ENCODE measurements at places on chromosomes 6 and 20. TPM values are rescaled to one million over a fixed set of nuclear protein-coding genes. Genes with fewer than 3 reads are reported as not detected.
A peak's percentile ranks its signal among the peaks of the same experiment; 100 is the strongest.

GRCh38 chr6:54801669-54802068 is 44.9 kb upstream of the FAM83B start:
- peaks cover 17% of the 10 kb centered on the region for H3K4me1 ChIP-seq
- H3K27ac ChIP-seq, result no peak overlapping the region
- no peak for DNase-seq
- H3K4me3 ChIP-seq, result no peak overlapping the region
- H3K36me3 ChIP-seq, result peaks cover 9% of the 10 kb centered on the region
- H3K27me3 ChIP-seq, result no peaks in the 10 kb centered on the region

DNA sequence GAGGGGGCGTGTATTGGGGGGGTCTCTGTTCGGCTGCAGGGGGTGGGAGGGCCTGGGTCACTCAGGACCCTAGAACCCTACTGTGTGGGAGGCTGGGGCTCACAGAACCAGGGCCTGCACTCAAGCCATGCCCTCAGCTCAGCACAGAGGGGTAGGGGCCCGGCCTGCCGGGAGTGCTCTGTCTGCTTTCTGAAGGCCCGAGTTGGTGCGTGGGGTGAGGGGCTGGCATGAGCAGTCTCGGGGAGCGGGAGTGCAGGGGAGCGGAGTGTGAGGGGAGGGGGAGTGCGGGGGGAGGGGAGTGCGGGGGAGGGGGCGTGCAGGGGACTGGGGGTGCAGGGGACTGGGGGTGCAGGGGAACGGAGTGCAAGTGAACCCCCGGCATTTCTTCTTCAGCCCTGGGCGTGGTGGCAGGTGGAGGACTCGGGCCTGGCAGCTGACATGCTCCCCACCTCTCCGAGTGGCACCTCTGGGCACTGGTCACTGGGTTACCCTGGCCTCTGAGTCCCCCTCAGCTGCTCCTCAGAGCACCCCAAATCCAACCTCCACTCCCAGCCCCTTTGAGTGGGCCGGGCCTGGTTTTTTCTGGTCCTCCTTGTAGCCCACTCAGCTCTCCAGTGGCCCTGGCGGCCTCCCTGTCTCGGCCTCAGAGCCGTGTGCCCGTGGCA is 1.0 kb downstream of the COL20A1 start:
- peaks cover 8% of the 10 kb centered on the region for H3K27me3 ChIP-seq
- no peak overlapping the region for H3K4me3 ChIP-seq

- H3K4me3 ChIP-seq, result no peak overlapping the region
- peak overlapping the region; percentile 91 for H3K27ac ChIP-seq
- H3K4me1 ChIP-seq, result peaks cover 77% of the 10 kb centered on the region
- DNase-seq, result no peak
- H3K36me3 ChIP-seq, result peaks cover 36% of the 10 kb centered on the region
These were observed 16.3 kb downstream of the MDN1 start for GRCh38 chr6:89803271-89803670.

- H3K4me3 ChIP-seq, result no peak overlapping the region
- H3K27me3 ChIP-seq, result peaks cover 48% of the 10 kb centered on the region
- no peaks in the 10 kb centered on the region for H3K4me1 ChIP-seq
- no peak for DNase-seq
- 0 out of 2 replicates have a peak, but pooled peaks cover 2% of the 10 kb centered on the region for H3K36me3 ChIP-seq
These were observed 43.3 kb upstream of the IRAK1BP1 start for GRCh38 chr6:78824045-78824444.

DNA sequence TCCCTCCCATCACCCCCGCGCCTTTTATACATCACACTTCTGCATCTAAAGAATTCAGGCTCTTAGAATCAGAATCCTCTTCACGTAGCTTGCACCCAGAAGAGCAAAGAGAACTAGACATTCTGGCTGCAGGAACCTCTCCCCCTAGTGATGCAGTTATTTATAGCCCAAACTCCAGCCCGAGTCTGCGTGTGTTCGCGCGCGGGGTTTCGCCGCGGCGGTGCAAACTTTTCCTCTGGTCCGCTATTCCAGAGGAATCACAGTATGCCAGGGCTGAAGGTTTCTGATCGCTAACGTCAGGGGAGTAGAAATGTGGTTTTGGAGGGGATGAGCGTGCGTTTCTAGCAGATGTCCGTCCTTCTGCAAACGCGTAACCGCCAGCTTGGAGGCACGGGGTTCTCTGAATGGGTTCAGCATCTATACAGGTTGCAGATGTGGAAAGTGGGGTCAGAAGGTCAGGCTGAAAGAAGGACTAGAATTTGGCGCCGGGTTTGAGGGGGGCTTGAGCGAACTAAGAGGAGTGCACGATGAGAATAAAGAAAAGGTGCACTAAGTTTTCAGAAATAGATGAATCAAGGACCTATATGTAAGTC is 1.8 kb downstream of the EPHA7 start:
- no peaks in the 10 kb centered on the region for H3K36me3 ChIP-seq
- no peak for DNase-seq
- H3K27ac ChIP-seq, result no peak overlapping the region

RSPH9 gene
- 0.35 TPM for total RNA-seq

RFX6 gene
- 0.11 TPM for total RNA-seq

MOG gene
- 1.2 TPM for total RNA-seq
